Stimulated activated CD4-positive, alpha-beta T cell treated with anti-CD3 and anti-CD28 coated beads, Interleukin-1b, Interleukin-23, amount 100 ng/mL, for 48 hours (primary cell): ENCODE measurements at places on chromosomes 1 and 21.

- DNase-seq = no peak
Observed at GRCh38 chr1:112982853-112983536, 27.0 kb upstream of the SLC16A1 start.

DNA sequence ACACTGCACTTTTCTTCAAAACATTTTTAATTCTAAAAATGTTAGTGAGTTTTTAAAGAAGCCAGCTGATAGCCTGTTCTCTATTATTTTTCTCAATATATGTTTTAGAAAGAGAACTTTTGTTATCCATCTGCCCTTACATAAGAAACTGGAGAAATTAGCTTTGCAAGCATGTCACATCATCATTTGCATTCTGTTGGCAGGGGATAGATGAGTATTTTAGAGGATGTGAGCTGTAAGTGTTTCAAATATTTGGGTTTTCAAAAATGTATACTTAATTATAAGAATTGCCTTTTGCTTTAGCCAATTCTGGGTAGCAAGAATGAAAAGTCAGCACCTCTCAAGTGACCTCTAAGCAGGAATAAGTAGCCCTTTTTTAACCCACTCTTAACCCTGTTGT is 7.4 kb downstream of the NFIA start:
- DNase-seq = no peak

GRCh38 chr1:87094238-87094637 is 179.8 kb downstream of the HS2ST1 start:
- DNase-seq = no peak

DNA sequence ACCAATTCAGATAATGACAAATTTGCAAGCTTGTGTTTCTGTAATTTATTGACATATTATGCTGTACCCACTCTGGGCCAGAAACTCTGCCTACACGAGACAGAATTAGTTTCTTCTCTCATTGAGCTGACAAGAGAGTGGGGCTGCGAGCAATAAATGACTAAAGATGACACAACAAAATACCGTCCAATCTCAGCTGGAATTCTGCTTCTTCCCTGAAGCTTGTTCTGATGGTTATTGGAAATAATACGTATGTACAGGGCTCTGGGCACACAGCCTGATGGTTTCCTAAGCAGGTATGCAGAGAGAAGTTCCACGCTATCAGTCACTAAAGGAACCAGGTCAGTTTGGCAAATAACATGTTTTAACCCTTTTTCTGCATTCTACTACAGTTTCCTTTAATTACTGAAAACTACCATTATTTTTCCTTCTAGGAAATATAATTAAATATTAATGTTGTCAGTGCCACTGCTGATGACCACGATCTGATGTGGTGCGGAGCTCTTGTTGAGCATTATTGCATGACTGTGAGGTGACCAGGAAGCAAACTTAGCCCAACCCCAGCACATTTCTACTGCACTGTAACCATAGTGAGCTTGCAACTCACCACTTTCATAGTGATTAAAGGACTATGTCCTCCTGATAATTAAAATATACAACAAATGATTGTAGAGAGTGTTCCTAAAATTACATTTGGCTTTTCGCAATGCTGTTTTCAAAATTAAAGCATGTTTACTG is 221.4 kb upstream of the L1TD1 start:
- no peak for DNase-seq

DNA sequence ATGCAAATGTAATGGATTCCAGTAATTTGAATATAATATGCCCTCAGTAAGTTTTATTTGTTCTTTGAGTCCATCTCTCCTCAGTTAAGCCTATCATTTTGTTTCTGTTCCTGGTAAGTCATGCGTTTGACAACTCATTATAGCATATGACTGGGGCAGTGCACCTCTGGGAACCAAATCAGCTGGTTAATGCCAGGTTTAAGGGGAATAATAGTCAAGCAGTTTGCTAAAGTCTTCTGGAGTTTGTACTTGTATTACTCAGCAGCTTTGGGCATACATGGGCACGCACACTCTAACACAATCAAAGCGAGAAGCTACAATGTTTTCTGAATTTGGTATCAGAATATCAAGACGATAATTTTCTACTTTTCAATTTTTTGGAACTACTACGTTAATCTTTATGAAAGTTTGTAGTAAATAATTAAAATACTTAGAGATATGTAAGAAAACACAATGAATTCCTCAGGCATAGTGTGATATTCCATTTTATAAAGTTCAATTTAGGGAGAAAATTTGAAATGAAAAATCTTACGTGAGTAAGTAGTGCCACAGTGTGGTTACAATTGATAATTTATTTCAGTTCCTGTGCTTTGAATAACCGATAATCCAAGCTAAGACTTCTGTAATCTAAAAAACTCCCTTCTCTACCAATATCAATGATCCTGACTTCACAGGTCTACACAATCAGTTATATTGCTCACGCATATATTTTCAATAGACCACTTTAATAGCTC is 43.8 kb upstream of the KCTD3 start:
- DNase-seq = no peak

DNA sequence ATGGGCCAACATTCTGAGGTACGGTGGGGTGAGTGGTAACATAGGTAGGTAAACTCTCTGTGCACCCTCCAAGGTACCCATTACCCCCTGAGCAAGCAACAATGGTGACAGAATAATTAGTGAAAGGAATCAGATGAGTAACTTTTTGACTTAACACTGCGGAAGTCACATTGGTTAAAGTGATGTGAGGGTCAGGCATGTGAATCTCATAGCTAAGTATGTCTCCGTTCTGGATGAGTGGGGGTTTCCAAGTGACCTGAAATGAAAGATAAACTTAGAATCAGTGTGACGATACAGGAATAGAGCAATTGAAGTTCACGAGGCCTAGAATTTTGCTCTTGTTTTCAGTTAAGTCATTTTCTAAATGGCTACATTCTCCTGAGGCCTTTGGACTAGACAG is 311.7 kb downstream of the KCTD3 start:
- no peak for DNase-seq

- DNase-seq = no peak
Observed at GRCh38 chr1:31614414-31615005, 3.0 kb upstream of the HCRTR1 start.

- no peak for DNase-seq
Observed at GRCh38 chr1:229950020-229950419, 117.0 kb upstream of the GALNT2 start.

GRCh38 chr21:44909719-44910118 is 11.0 kb downstream of the ITGB2 start:
- no peak for DNase-seq

DNA sequence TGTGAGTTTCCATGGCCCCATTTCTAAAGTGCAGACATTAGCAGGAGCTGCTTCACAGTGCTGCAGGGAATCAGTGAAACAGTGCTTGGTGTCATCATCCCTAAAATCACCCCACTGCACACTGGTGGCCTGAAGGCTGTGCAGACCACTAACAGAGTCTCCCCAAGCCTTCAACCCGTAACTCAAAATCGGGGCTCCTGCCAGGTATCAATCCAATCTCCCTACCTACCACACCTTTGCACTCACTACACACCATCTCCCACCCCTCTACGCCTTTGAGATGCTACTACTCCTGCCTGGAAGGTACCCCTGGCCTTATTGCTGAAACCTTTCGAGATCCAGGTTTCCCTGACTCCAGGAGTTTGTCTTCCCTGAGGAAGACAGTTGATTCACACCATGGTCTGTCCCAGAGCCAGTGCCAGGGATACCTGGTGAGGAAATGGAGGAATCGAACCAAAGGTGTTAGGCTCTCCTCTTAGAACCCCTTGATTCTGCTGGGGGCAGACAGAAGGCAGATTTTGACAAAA is 25.5 kb downstream of the SLC2A1 start:
- no peak for DNase-seq
